ENCODE measurements at places on chromosomes 1 and 21.

- DNase-seq = no peak
Observed at GRCh38 chr1:21725748-21726392, 56.7 kb upstream of the RAP1GAP start.

GRCh38 chr1:44275991-44276405, 62.7 kb downstream of the DMAP1 start:
- peak; percentile 30 for DNase-seq

DNA sequence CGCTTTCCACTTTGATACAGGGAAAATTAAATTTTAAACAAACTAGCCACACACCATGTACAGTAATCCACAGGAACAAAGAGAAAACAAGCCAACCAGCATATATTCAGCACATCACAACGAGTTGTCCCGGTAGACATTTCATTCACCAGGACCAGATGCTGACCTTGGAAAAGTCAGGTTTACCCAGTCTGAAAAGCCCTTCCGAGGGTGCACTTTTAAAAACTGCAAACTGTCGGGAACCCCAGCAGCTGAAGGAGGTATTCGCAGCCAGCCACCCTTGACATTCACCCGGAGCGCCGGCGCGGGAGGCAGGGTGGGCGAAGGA, 1.2 kb downstream of the MCOLN3 start:
- peak; percentile 42 for DNase-seq

GRCh38 chr1:108568589-108568988, 8.7 kb downstream of the EEIG2 start:
- DNase-seq = no peak

GRCh38 chr1:242524571-242525359, at the start of gene PLD5:
PLD5 (minus strand) TSS chr1:242524697.
- DNase-seq = no peak

DNA sequence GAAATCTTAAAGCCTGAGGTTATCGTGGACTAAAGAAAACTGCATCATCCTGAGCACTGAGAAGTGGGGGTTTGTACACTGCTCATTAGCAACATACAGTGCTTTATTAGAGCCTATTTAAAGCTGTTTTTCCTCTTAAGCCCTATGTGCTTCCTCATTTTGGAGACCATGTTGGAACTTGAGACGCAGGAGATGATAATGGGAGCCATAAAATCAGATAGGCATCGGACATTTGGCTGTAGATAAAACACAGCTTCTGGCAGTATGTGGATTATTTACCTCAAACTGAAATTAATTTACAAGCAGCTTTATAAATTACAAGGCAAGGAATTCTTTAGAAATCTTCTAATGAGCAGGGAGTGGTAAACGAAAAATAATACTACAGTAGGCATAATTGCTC, 147.7 kb upstream of the IVNS1ABP start:
- DNase-seq = no peak

- no peak for DNase-seq
Observed at GRCh38 chr1:41955461-41956159, 36.9 kb upstream of the HIVEP3 start.

DNA sequence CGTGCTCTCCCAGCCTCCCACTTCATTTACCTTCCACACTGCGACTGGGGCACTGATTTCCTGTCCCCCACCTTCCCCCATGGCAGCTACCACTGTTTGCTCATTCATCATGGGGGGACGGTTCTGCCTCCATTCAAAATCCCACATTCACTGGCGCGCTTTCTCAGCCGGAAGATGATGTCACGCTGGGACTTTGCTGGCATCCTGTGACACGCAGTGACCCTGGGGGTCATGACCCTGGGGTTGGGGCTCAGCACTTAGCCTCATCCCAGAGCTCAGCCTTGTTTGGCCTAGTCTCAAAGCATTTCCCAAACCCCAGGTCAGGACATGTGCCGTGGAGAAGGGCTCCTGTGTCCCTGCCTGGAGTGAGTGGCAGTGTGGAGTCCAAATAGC, 582 bp upstream of the KCNAB2 start:
- DNase-seq = no peak

DNA sequence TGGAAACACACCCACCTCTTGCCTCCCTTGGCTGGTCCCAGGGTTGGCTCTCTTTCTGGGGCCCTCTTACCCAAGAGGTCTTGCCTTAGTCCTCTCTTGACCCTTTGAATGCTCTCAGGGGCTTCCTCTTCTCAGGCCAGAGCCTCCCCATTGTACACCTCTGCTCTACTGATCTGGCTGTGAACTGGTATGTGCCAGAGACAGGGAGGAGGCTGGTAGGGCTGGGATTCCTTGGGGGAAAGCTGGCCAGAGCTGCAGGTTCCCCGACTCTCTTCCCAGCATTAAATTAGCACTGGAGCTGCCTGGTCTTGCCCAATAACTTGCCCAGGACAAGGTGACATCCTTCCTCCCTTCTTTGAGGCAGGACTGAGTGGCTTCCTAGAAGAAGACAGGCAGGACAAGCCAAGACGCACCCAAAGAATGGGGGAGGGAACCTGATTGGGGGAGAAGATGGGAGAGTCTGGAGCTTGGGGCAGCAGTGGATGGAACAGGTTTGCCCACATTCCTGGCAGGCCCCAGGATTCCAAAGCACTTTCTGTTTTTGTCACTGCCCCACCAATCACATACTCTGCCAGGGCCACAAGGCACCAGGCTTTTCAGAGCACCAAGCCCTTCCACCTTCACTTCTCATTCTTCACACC, 37.2 kb upstream of the CITED4 start:
- DNase-seq = no peak

DNA sequence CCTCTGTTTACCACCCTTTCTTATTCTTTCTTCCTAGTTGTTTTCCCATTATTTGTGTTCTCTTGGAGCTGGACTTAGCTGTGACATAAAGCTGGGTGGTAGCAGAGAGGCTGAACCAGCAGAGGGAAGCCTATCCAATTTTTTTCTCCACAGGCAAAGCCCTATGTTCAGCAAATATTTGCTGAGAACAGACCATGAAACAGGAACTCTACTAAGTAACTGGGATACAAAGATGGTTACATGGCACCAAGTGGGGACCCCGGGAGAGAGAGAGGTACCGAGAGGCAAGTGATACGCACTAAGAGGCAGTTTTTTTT, 6.6 kb downstream of the CFAP141 start:
- no peak for DNase-seq

DNA sequence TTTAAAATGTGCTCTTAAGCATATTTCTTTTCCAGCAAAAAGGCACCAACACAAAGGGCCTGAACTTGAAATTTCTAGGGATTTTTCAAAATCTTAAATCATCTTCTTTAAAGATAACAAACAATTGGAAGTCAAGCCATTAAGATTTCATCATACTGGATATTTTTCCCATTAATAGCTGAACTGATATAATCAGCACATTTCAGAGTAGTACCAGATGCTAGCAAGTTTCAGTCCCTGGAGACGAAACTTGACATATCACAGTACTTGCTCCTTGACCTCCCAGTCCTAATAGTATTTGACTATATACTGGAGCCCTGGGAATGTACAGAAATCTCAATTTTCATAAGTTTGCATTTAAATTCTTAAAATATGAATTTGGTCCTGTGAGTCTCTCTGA, 10.2 kb upstream of the CDC7 start:
- no peak for DNase-seq

GRCh38 chr1:180956028-180956640, 43.4 kb downstream of the KIAA1614 start:
- DNase-seq = no peak

DNA sequence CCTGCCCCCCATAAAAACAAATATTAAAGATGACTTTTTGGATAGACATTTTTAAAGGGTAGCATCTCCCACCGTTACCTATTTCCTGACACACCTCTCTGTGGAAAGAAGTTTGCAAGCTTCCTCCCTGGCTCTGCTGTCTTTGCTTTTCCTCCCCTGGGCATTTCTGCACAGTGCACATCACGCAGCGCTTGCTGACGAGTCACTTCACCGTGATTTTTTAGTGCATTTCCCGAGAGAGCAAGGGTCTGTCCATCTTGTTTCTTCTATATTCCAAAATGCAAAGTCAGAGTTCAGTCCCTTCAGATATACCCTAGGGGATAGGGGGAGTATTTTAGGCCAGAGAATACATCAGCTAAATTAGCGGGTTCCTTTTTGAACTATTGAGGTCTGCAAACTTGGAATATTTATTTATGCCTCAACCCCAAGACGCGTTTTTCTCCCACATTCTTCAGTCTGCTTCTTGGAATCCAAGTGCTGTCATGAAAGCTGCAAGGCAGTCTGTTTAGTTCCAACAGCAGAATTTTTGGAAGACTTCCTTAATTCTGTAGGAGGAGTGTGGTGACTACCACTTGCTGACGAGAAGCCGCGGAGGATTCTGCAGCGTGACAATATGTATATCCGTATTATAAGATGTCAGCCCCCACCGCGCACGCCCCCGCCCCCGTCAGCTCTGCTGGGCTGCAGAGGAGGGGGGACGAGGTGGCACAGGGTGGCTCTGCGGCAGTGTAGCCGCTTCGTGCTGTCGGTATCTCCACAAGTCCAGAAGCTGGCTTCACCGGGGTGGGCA, 22.4 kb downstream of the SMYD2 start:
- DNase-seq = no peak

DNA sequence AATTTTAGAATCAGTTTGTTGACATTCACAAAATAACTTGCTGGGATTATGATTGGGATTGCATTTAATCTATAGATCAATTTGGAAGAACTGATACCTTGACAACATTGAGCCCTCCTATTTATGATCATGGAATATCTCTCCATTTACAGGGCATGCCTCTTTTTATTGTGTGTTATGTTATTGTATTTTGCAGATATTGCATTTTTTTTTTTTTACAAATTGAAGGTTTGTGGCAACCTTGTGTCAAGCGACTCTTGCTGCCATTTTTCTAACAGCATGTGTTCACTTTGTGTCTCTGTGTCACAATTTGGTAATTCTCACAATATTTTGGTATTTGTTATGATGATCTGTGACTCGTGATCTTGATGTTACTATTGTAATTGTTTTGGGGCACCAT, 46.3 kb downstream of the EDARADD start:
- DNase-seq = no peak

GRCh38 chr21:31888936-31889371, 16.1 kb downstream of the HUNK start:
- DNase-seq = peak; percentile 8

DNA sequence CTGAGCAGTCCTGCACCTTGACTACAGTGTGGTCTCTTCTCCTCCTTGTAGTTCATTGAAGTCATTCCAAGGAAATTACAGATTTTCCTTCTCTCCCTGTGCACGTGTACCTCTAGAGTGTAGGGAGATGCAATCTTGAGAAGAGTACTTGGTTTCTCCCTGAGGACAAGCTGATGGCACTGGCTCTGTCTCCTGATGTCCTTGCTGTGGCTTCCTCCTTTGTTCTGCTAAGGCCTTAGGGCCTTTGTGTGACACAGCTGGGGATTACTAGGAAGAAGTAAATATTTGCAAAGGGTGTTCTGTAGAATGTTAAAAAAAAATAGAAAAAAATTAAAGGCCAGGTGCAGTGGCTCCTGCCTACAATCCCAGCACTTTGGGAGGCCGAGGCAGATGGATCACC, 66.2 kb upstream of the APOBEC4 start:
- DNase-seq = no peak

- no peak for DNase-seq
Observed at GRCh38 chr1:20153000-20153418, 13.9 kb downstream of the PLA2G2F start.

- DNase-seq = no peak
Observed at GRCh38 chr1:100362821-100363466, 10.6 kb downstream of the CDC14A start.

DNA sequence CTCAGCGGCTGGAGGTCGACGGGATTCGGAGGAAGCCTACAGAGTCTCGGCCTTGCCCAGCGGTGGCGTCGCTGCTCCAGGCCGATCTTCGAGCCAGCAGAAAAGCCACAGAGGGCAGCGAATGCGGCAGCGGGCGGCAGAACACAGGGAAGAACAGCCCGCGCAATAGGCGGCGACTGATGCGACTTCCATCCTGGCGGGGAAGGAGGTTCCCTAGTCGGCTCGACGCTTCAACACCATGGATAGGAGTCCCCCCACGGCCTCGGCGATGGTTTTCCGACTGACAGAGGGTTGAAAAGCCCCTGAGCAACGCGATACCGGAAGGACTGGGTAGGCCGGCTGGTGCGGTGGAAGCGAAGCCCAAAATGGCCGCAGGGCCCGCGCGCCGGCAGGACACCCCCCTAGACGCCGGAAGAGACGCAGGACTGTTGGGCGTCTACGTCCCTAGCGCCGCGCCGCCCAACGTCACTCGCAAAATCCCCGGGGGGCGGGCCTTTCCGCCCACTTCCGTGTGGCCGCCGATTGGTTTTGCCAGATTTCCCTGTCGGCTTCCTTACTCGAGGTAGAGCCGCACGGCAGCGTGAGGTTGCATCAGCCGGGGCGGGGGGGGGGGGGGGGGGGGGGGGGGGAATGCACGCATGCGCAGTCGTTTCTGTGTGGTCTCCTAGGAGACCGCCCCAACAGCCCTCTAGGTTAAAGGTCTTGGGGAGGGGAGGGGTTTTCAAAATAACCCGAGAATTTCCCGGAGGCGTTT, at the start of gene PPP1R15B:
PPP1R15B (minus strand) TSS at position 367 of the 754 bp plus-strand sequence. CDS start 406 bp downstream, outside the sequence.
- DNase-seq = peak; percentile 97

DNA sequence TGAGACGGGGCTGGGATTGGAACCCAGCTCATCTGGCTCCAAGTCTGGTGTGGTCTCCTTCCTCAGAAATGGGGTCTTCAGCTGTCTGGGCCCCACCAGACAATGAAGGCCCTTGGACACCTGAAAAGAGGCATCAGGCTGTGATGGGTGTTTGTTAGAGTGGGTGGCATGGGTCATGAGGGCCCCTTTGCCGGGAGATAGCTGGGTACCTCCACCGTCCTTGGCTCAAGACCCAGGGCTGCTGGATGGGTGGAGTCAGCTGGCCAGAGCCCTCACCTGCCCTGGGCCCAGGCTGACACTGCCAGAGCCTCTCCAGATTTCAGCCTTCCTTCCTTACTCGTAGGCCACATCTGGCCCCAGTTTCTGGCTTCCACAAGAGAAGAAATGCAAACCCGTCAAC, 13.4 kb upstream of the TTC22 start:
- DNase-seq = no peak

- DNase-seq = peak; percentile 15
Observed at GRCh38 chr1:21618561-21619374, 50.4 kb downstream of the RAP1GAP start.

DNA sequence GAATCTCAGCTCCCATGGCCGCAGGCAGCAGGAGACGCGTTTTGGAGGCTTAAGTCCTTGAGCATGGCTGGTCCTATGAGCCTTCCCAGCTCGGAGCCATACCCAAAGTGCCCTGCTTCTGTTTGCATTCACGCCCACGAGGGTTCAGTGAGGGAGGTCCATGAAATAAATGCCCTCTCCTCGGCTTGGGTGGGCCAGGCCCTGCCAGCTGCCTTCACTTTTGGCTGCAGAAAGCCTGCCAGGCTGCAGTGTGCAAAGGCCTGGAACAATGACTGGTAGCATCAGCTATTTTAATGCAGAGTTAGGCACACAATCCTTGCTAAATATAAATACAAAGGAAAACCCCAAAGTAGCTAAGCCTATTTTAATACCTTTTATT, 49.4 kb downstream of the H3-3A start:
- no peak for DNase-seq

- DNase-seq = no peak
Observed at GRCh38 chr1:186595969-186596368, 84.3 kb downstream of the PTGS2 start.
